ENCODE measurements at places on chromosomes 1 and 21. TPM values are rescaled to one million over a fixed set of nuclear protein-coding genes. Genes with fewer than 3 reads are reported as not detected.

Gene SMIM34
- not detected for total RNA-seq

Gene PGBD5
- not detected for total RNA-seq

Gene FABP3
- not detected for total RNA-seq

Gene CD1E
- not detected for total RNA-seq

Gene ABCA4
- total RNA-seq, result not detected

Gene FAM110D
- total RNA-seq, result not detected
